ENCODE measurements at places on chromosomes 3 and 15.

DNA sequence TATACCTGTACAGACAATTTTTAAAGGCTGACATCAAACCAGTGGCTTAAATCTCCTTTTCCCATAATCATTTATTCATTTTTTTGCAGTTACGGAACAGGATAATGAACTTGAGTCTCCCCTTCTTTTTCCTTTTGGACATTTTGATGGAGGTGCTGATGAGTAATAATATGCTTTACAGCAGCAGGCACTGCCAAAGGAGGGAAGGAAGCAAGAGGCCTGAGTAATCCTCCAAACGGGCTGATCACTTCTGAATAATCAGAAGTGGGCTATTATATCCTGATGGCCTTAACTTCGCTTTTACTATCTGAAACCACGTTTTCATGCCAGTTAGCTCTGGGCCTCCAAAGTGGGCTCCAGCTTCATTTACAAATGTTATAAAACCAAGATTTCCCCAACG, 527.2 kb downstream of the FOXP1 start:
- no peak for DNase-seq

DNA sequence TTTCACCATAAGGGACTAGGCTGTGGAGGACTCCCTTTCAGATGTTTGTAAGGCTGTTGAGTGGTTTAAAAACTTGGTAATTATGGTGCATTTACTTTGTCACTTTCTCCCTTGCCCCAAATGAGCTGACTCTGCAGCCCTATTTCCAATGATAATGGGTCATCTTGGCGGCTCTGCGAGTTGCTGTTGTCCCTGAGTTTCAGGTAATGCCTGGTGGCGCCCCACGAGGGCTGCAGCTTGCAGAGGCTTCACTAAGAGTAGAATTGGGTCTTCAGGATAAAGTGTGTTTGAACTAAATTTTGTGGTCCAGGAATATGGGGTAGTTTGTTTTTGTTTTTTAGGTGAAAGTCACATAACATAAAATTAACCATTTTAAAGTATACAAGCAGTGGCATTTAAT, 450.1 kb upstream of the CFAP20DC start:
- DNase-seq, result no peak

GRCh38 chr3:134802428-134803050, 7.5 kb downstream of the EPHB1 start:
- DNase-seq, result no peak

DNA sequence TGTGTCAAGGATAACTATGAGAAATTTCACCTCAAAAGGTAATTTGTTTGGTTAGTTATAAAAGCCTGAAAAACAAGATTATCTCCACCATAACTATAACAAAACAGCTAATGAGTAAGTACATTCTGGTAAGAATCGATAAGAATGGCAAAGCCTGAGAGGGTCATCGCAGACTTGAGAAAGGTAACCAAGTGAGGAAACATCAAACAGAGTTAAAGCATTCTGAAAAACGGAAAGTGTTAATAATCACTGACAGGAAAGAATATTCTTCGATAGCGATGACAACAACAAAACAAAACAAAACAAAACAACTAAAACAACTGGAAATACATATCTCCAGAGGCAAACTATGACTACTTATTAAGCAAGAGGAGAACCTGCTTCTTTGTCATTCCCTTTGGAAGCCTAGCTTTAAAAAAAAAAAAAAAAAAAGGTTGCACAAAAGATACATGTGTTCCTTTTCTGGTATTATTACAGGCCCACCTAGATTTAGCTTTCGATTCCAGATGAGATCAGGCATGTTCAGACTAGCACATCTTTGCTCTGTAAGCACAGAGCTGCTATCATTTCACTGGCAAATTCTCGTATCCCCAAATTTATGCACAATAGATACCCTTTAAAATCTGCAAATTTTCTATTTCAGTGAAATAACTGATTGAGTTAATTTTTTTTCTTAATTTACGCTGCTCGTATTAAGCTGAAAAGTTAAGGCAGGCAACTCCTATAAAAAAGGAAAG, 155.6 kb downstream of the TIGIT start:
- DNase-seq, result no peak

- no peak for DNase-seq
Measured at GRCh38 chr3:49775538-49775937, 10.8 kb downstream of the IP6K1 start.

- no peak for DNase-seq
Measured at GRCh38 chr15:57541805-57542504, 49.7 kb upstream of the MYZAP start.

GRCh38 chr3:189625572-189625971, 5.6 kb upstream of the TP63 start:
- DNase-seq, result no peak

- no peak for DNase-seq
Measured at GRCh38 chr3:44093531-44093930, 148.2 kb upstream of the TOPAZ1 start.

- DNase-seq, result no peak
Measured at GRCh38 chr15:45307230-45307924, 55.3 kb downstream of the SLC28A2 start.

DNA sequence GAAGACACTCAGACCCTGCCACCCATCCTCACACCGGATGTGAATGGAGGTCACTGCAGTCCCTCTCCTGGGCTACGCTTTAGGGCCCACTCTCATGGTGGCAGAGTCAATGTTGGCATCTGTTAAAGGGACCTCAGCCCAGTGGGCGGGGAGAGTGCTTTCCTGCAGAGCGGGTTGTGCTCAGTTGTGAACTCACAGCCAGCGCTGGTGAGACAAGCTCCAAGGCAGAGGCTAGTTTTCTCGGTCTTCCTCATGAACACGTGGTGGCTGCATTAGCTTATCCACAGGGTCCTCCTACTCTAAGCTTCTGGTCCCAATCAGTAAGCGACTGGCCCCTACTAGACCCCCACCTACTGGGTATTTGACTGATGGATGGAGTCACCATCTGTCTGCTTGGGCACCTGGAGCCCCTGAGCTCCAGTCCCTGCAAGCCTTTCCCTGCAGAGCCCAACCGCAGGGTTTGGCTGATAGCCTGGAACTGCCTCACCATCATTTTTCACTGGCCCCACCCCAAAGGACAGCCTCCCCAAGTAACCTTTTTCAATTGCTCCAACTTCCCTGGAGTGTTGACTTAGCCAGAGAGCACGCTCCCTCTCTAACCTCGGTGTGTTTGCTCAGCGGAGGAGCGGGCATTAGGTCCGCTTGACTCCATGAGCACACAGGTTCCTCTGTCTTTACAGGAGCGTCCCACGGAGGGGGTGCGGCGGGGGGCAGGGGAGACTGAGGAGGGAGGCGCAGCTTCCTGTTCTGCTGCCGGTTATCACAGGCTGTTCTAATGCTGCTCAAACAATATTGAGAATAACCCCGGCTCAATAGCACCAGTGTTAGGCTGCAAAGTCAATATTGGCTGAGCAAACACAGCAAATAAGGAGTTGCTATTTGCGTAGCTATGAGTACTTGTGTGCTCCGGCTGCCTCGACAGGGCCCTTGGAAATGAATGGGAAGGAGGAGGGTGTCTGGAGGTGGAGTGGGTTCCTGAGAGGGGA, 141.7 kb downstream of the RPLP1 start:
- DNase-seq, result peak; percentile 79

GRCh38 chr3:142944342-142944741, 19.1 kb downstream of the PAQR9 start:
- DNase-seq, result no peak

DNA sequence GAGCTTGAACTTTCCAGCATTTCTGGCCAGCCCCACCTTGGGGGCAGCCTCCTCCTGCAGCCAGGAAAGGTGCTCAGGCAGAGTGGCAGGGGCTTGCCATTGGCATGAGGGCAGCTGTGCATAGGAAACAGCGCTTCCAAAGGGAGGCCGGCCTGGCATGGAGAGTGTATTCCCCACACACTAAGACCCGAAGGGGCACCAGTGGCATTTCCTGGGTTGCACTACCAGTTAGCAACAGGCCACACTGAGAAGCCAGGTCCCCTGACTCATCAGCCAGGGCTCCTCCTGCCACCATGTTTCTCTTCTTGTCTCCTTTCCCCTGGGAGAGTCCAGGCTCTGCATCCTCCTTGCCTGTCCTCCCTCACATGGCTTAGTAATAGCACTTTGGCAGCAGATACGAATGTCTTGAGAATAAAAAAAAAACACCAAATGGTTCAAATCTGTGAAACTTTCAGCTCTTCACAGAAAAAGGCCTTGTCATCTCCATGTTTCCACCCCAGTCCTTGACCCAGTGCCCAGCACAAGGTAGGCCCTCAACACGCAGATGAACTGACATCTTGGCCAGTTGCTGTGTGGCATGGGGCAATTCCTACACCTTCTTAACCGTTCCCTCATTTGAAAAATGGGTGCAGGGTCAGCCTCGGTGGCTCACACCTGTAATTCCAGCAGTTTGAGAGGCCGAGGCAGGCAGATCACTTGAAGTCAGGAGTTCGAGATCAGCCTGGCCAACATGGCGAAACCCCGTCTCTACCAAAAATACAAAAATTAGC, 180.4 kb downstream of the SMAD6 start:
- DNase-seq, result no peak

- DNase-seq, result no peak
Measured at GRCh38 chr3:133113526-133113925, 75.3 kb downstream of the TMEM108 start.

GRCh38 chr15:39592500-39592899, 11.6 kb downstream of the THBS1 start:
- no peak for DNase-seq

DNA sequence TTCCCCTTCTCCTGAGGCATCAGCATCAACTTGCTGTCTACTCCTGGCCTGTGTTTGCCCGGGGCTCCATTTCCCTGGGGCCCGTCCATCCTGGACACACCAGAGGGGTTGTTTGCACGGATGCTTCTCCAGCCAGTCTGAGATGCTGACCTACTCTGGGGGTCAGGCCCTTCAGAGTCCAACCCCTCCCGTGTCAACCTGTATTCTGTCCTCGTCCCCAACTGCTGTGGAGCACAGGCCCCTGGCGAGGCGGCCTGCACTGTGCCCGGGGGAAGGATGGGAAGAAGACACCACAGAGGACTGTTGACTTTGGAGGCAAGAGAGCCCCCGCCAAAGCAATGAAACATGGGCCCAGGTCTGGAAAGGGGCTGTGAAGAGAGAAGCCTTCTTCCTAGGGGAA, 25.8 kb downstream of the ALS2CL start:
- DNase-seq, result no peak

DNA sequence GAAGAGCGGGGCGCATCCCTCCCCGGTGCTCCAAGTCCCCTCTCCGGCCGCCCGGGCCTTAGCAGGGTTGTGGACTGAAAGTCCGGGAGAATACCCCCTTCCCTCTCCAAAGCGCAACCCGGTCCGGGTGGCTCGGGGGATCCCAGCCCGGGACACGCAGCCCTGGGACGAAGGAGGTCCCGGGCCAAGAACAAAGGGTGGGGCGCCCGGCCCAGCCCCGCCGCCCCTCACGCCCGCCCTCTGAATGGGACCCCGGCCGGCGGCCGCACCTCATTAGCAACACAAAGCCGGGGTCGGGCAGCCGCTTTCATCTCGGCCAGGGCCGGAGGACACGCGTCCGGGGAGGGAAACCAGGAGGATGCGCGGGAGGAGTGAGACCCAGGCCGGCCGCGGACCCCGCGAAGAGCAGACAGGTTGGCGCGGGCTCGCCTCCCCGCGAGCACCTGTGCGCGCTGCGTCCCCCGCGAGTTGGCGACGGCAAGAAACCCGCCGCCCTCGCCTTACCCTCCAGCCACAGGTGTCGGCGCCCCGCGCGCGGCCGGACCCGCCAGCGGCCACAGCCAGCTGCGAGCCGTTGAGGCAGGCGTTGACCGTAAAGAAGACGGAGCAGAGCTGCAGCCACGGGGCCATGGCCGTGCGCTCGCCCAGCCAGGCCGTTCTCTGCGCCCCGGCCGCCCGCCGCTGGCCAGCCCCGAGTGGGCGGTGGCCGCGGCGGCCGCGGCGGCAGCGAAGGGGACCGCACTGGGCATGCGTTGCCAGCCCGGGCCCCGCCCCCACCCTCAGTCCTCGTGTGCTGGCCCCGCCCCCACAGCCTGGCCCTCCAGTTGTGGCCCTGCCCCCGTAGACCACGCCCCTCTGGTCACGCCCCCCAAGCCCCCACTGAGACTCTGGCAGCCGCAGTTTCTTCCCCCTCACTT, at the start of gene IL17RD:
IL17RD (minus strand) TSS at position 697 of the 917 bp plus-strand sequence; CDS start at position 630, 67 bp downstream.
- no peak for DNase-seq

GRCh38 chr3:13598926-13599886, 50.3 kb downstream of the FBLN2 start:
- no peak for DNase-seq

DNA sequence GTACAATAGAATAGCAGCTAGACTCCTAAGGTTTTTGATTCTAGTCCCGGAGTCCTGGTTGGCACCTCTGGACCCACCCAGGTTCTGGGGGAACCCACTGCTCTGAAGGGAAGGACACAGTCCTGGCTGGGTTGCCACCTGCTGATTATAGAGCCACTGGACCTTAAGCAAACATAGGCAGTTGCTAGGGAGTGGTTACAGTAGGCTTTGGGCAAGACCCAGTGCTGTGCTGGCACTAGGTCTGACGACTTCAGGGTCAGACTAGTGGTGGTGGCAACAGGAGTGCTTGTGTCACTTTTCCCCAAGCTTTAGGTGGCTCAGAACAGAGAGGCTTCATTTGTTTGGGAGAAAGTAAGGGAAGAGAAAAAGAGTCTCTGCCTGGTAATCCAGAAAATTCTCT, 109.8 kb upstream of the C3orf80 start:
- DNase-seq, result no peak

DNA sequence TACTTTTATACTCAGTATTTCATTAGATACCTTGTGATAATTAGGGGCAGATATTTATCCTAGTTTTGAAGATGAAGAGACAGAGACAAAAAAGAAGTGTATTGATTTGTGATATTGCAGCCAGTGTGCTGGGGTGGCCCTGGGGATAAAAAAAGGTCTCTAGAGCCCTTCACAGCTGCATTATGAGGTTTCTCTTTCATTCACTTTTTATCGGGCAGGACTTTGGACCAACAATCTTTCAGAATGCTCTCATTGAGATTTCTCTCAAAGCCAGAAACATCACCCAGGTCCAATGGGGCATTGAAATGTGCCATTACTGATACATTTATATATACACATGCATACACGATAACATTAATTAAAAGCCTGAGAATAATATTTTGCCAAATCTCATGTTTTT, 20.5 kb upstream of the SELENOT start:
- DNase-seq, result no peak

GRCh38 chr3:38049358-38050126, 10.5 kb downstream of the DLEC1 start:
- no peak for DNase-seq

- DNase-seq, result no peak
Measured at GRCh38 chr15:51311510-51311909, 26.9 kb downstream of the CYP19A1 start.
